ENCODE measurements at places on chromosomes 4 and X. TPM values are rescaled to one million over a fixed set of nuclear protein-coding genes. Genes with fewer than 3 reads are reported as not detected.

Gene GLRA2
- 0.12 TPM for total RNA-seq

Gene SMIM20
- 53.9 TPM for total RNA-seq

Gene SEC24B
- total RNA-seq = 30.4 TPM

Gene FHDC1
- total RNA-seq = 5.2 TPM

Gene PITX2
- 8.8 TPM for total RNA-seq

Gene PWWP3B
- 6.9 TPM for total RNA-seq

Gene RASSF6
- 5.3 TPM for total RNA-seq

Gene ZCCHC18
- total RNA-seq = 2.5 TPM

Gene FOXR2
- not detected for total RNA-seq

Gene SPANXC
- not detected for total RNA-seq

Gene FAM47A
- total RNA-seq = not detected

Gene ADGRG2
- 7.3 TPM for total RNA-seq

Gene SPANXN4
- total RNA-seq = not detected

Gene SLAIN2
- 48.2 TPM for total RNA-seq

Gene HPGDS
- total RNA-seq = 5.1 TPM

Gene GPR173
- total RNA-seq = 13.7 TPM

Gene GYPA
- total RNA-seq = 12.8 TPM

Gene ZIC3
- not detected for total RNA-seq

Gene TMEM271
- total RNA-seq = 0.06 TPM

Gene PNMA3
- total RNA-seq = 12.5 TPM

Gene TMSB15C
- total RNA-seq = 7.9 TPM

Gene CRMP1
- total RNA-seq = 17.0 TPM

Gene DDX53
- total RNA-seq = not detected

Gene SH3RF1
- total RNA-seq = 29.8 TPM

Gene ABCG2
- 11.2 TPM for total RNA-seq
